ENCODE measurements at places on chromosomes 13 and 19.

- H3K36me3 ChIP-seq = no peaks in the 10 kb centered on the region
- no peak overlapping the region for H3K27ac ChIP-seq
- no peak overlapping the region for H3K4me3 ChIP-seq
- ATAC-seq = no peak
- peaks cover 3% of the 10 kb centered on the region for H3K27me3 ChIP-seq
These were observed 117.0 kb upstream of the SOX21 start for GRCh38 chr13:94829185-94829836.

DNA sequence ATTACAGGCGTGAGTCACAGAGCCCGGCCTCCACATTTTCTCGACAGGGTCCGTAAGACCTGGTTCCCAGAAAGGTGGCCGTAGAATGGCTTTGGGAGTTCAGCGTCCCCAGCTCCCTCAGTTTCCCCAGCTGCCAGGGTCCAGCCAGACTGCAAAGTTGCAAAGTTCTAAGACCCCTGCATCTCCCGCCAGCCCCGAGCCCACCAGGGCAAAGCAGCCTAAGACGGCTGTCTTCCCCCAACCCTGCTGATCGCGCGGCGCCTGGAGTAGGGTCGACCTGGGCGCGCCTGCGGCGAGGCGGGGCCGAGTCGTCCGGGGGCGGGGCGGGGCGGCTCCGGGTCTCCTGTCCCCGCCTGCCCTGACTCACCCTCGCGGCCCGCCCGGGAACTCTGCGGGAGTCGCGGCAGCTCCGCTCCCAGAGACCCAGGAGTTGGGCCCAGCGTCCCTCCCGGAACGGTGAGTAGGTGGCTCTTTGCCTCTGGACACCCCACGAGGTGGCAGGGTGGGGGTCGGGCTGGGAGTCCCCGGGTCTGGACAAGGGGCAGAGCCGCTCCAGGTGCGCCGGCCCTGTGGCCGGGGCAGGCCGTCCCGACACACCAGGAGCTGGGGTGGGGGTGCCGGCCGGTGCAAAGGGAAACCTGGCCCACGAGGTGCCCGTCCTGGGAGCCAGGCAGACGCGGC, at the start of gene LRRC8E:
LRRC8E (plus strand) TSS at position 366 of the 681 bp plus-strand sequence. CDS start 7,094 bp downstream, outside the sequence.
- H3K27ac ChIP-seq = no peak within 1 kb of the TSS
- peak; percentile 84 for ATAC-seq
- H3K36me3 ChIP-seq = no peaks in the 10 kb centered on the region
- no peaks in the 10 kb centered on the region for H3K4me1 ChIP-seq
- peaks cover 70% of the 10 kb centered on the region for H3K27me3 ChIP-seq

DNA sequence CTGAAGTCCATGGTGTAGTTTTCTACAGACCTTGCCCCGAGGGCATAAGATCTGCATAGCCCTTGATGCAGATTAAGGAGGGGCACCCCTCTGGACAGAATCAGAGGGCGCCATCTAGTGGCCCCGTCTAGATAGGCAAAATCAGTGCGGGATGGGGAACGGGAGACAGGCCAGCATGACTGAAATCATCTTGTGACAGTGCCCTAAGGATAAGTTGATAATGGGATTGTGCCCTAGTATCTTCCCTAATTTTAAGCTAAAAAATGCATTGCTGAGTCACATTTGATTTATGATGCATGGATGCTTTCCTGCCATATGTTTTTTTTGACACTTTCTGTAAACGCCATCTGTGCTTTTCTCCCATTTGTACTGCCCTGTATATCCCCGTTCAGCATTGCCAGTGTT, 19.0 kb upstream of the GPI start:
- H3K36me3 ChIP-seq = peaks cover 88% of the 10 kb centered on the region
- no peaks in the 10 kb centered on the region for H3K27me3 ChIP-seq
- H3K4me3 ChIP-seq = no peak overlapping the region
- no peak overlapping the region for H3K27ac ChIP-seq

DNA sequence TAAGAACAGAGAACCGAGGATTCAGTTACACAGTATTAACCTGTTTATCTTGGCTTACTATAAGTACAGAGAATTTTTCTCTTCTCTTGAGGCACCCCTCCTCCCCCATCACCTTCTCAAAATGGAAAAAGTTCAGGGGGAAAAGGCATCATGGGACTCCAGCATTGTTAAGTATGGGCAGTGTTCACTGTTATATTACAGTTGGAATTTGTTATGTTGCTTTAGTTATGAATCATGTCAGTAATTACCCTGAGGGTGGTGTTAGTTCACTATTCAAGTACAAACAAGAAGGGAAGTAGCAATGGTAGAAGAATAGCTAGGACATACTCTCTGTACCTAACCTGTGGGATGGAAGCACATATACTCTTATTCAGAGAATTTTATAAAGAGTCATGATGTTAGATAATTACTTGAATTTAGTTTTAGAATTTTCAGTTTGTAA, 12.0 kb downstream of the LPAR6 start:
- no peaks in the 10 kb centered on the region for H3K27me3 ChIP-seq
- peaks cover 66% of the 10 kb centered on the region for H3K4me1 ChIP-seq
- H3K4me3 ChIP-seq = no peak overlapping the region
- no peaks in the 10 kb centered on the region for H3K36me3 ChIP-seq
- H3K27ac ChIP-seq = no peak overlapping the region

GRCh38 chr19:17286752-17287151, 5.1 kb downstream of the ANKLE1 start:
- peaks cover 17% of the 10 kb centered on the region for H3K27me3 ChIP-seq
- no peaks in the 10 kb centered on the region for H3K36me3 ChIP-seq
- no peak for ATAC-seq
- no peak overlapping the region for H3K27ac ChIP-seq

- H3K4me1 ChIP-seq = no peaks in the 10 kb centered on the region
- H3K27me3 ChIP-seq = peaks cover 11% of the 10 kb centered on the region
These were observed 41.5 kb downstream of the NOTCH3 start for GRCh38 chr19:15159251-15159650.

- no peak for ATAC-seq
- no peak overlapping the region for H3K27ac ChIP-seq
- H3K4me1 ChIP-seq = no peaks in the 10 kb centered on the region
- H3K27me3 ChIP-seq = no peaks in the 10 kb centered on the region
- peaks cover 62% of the 10 kb centered on the region for H3K36me3 ChIP-seq
These were observed 12.4 kb downstream of the RFX1 start for GRCh38 chr19:13993590-13994300.

GRCh38 chr13:106507560-106508274, 27.7 kb downstream of the EFNB2 start:
- peak overlapping the region; percentile 13 for H3K4me3 ChIP-seq
- no peaks in the 10 kb centered on the region for H3K4me1 ChIP-seq
- peak overlapping the region; percentile 67 for H3K27ac ChIP-seq
- no peaks in the 10 kb centered on the region for H3K36me3 ChIP-seq
- peak; percentile 51 for ATAC-seq

DNA sequence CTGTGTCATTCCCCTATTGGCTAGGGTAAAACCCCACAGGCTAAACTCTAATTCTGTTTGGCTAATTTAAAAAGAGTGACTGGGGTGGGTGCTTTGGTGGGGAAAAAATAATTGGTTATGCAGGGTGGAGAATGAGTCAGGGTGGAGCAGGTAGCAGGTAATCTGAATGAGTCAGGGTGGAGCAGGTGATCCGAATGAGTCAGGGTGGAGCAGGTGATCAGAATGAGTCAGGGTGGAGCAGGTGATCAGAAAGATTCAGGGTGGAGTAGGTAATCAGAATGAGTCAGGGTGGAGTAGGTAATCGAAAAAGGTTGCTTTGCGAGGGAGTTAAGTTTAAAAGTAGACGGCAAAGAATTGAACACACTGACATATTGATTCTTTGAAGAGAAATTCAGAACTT, 1218.8 kb upstream of the ATXN8OS start:
- H3K4me1 ChIP-seq = no peaks in the 10 kb centered on the region
- ATAC-seq = no peak
- H3K27me3 ChIP-seq = no peaks in the 10 kb centered on the region
- no peak overlapping the region for H3K27ac ChIP-seq
- H3K36me3 ChIP-seq = no peaks in the 10 kb centered on the region

- ATAC-seq = no peak
- no peak overlapping the region for H3K4me3 ChIP-seq
- no peaks in the 10 kb centered on the region for H3K27me3 ChIP-seq
- H3K4me1 ChIP-seq = no peaks in the 10 kb centered on the region
- H3K36me3 ChIP-seq = no peaks in the 10 kb centered on the region
- H3K27ac ChIP-seq = no peak overlapping the region
These were observed 53.6 kb downstream of the DGKH start for GRCh38 chr13:42101821-42102585.

DNA sequence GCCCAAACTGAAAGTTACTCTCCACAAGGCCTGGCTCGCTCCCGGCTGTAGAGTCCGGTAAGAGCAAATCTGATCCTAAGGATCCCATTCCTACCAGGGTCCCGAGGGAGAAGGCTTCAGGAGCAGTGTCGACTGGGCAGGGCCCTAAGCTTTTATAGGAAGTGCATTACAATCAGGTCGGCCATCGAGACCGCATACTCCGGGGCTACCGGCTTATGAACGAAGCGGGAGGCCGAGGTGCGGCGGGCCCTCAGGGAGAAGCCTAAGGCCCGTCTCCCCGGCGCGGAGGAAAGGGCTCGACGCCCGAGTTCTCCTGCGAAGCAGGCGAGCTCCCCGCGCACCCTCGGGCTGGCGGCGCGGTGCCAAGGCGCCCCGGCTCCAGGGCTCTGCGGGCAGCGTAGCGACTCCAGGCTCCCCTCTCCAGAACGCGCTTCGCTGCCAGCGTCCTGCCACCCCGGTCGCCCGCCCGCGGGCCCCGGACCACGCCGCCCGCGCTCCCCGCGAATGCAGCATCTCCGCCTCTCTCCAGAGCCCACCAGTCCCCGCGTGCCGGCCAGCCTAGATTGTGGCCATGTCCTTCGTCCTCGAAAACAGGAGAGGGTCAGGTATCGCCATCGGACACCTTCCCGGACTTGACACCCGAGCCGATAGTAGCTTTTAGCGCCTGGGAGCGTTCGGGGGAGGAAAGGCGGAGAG, 1.4 kb downstream of the EFNB2 start:
- H3K4me1 ChIP-seq = no peaks in the 10 kb centered on the region
- no peak for ATAC-seq
- H3K27me3 ChIP-seq = no peaks in the 10 kb centered on the region
- H3K4me3 ChIP-seq = peak overlapping the region; percentile 56
- no peaks in the 10 kb centered on the region for H3K36me3 ChIP-seq
- peak overlapping the region; percentile 11 for H3K27ac ChIP-seq

Measured in gastroesophageal sphincter (tissue), 4 donors.